ENCODE measurements at places on chromosomes 2 and 18. TPM values are rescaled to one million over a fixed set of nuclear protein-coding genes. Genes with fewer than 3 reads are reported as not detected.

The RAB17 gene
- total RNA-seq, result 369 TPM

The GPR55 gene
- 3.1 TPM for total RNA-seq

The DSC3 gene
- total RNA-seq, result 0.61 TPM

The TNS1 gene
- 3.3 TPM for total RNA-seq

The GAL3ST2 gene
- 0.77 TPM for total RNA-seq

The ZC3H15 gene
- total RNA-seq, result 59.3 TPM

The RUFY4 gene
- total RNA-seq, result 0.35 TPM

The PDCD1 gene
- total RNA-seq, result 0.23 TPM

The FEZ2 gene
- total RNA-seq, result 37.3 TPM

The RBM44 gene
- total RNA-seq, result 0.50 TPM

The AMER3 gene
- total RNA-seq, result 1.2 TPM

The FSHR gene
- total RNA-seq, result 6.5 TPM

The VRK2 gene
- total RNA-seq, result 25.7 TPM

The SIX3 gene
- 5.2 TPM for total RNA-seq

The DSEL gene
- total RNA-seq, result 3.9 TPM

The TBR1 gene
- total RNA-seq, result 2.4 TPM
